G401 (cell line): ENCODE measurements at places on chromosomes 4 and X.

- DNase-seq, result no peak
These were observed 23.3 kb downstream of the COQ2 start for GRCh38 chr4:83261307-83261706.

- DNase-seq, result no peak
These were observed 69.8 kb downstream of the IGSF1 start for GRCh38 chrX:131219271-131219670.

DNA sequence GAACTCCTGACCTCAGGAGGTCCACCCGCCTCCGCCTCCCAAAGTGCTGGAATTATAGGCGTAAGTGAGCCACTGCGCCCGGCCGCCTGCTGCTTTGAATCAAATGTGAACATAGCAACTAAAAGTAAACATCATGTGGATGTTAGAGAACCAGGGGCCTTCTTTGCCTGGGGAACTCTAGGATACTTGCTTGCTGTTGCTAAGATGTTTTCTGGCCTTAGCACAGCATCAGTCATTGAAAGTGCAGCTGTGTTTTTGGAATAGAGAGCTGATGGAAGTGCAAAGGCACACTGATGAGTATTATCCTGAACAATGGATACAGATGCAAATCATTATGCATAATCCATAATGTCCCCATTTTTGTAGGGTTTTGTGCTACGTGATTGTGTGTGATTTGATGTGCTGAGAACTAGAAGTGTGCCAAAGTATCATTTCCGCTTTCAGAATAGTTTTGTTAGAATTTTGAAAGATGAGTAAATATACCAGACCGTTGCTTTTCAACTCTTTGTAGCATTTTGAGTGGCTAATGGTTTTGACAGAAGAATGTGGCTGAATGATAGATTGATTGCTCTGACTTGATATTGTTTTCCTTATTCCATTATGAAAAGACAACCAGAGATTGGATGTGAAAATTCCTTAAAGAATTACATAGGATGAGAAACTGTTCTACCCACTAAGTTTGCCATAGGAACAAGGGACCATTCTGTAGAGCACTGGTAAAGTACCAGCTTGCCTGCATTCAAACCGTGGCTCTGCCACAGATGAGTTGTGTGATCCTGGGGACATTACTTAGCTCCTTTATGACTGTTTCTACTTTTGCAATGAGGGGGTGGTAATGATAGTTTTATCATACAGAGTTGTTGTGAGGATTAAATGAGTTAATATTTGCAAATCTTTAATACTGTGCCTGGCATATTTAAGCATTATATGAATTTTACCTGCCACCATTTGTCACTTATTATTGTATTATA, 74.7 kb downstream of the REPS2 start:
- no peak for DNase-seq

DNA sequence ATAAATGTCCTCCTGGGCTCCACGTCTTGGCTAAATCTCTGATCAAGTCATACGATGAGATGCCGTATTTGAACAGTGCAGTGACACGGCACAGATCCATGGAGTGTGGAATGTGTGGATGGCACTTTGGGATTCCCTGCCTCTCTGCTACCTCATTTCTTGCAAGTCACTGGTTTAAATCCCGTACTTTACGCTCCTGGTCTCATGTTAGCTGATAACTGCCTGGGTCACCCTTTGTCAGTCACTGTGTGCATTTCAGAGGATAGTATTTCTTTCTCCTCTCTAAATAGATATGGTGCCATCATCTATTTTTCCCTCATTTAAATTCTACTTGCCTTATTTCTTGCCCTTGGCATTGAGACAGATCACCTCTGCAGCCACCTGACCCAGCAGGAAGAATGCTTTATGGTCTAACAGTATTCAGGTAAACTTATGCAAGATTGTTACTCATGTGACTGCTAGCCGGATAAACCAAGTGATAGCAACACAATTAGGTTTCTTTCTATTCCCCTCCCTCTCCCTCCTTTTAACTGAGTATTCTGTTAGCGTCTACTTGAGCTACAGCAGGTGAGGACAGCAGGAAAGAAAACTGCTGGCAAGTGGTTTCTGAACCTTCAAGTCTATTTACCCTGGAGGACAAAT, 2.8 kb downstream of the EGF start:
- no peak for DNase-seq
